Peyer's patch (tissue), 4 donors: ENCODE measurements at places on chromosomes 16 and 17. TPM values are rescaled to one million over a fixed set of nuclear protein-coding genes. Genes with fewer than 3 reads are reported as not detected.

GRCh38 chr16:11796227-11797165 is 562 bp downstream of the ZC3H7A start:
- H3K27me3 ChIP-seq, result no peaks in the 10 kb centered on the region
- H3K27ac ChIP-seq, result peak overlapping the region; percentile 88
- DNase-seq, result peak; percentile 79
- H3K4me1 ChIP-seq, result peaks cover 13% of the 10 kb centered on the region

DNA sequence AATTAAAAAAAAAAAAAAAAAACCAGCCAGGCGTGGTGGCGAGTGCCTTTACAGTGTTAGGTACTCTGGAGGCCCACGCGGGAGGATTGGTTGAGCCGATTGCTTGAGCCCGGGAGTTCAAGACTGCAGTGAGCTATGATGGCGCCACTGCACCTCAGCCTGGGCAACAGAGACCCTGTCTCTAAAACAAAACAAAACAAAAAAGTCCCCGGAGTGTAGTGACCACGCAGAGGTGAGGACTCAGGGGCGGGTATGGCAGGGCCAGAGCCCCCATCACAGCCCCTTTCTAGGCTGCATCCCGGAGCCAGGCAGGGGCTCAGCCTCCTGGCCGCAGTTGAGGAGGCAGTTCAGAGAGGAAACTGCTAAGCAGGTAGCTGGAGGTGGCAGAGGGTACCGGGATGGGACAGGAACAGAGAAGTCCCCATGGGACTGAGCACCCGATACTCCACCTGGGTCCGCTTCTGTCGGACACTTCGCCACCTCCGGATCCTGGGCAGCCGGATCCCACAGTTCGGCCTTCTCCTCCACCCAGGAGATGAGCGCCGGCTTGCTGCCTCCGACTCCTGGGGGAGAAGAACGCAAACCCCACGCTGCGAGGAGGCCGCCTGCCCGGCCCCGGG is 800 bp downstream of the ZNF747 start:
- H3K27me3 ChIP-seq, result no peaks in the 10 kb centered on the region
- H3K4me1 ChIP-seq, result no peaks in the 10 kb centered on the region
- H3K27ac ChIP-seq, result peak overlapping the region; percentile 94
- no peak for DNase-seq
- peak overlapping the region; percentile 72 for H3K4me3 ChIP-seq
- peaks cover 15% of the 10 kb centered on the region for H3K36me3 ChIP-seq

- peaks cover 10% of the 10 kb centered on the region for H3K36me3 ChIP-seq
- no peak for DNase-seq
- H3K27me3 ChIP-seq, result no peaks in the 10 kb centered on the region
- no peak overlapping the region for H3K4me3 ChIP-seq
- H3K4me1 ChIP-seq, result no peaks in the 10 kb centered on the region
- H3K27ac ChIP-seq, result no peak overlapping the region
These were observed 87.8 kb downstream of the SPAG9 start for GRCh38 chr17:51032850-51033249.

- no peaks in the 10 kb centered on the region for H3K4me1 ChIP-seq
- H3K36me3 ChIP-seq, result no peaks in the 10 kb centered on the region
- H3K27ac ChIP-seq, result no peak overlapping the region
These were observed 43.3 kb downstream of the GRIN2A start for GRCh38 chr16:10138881-10139280.

DNA sequence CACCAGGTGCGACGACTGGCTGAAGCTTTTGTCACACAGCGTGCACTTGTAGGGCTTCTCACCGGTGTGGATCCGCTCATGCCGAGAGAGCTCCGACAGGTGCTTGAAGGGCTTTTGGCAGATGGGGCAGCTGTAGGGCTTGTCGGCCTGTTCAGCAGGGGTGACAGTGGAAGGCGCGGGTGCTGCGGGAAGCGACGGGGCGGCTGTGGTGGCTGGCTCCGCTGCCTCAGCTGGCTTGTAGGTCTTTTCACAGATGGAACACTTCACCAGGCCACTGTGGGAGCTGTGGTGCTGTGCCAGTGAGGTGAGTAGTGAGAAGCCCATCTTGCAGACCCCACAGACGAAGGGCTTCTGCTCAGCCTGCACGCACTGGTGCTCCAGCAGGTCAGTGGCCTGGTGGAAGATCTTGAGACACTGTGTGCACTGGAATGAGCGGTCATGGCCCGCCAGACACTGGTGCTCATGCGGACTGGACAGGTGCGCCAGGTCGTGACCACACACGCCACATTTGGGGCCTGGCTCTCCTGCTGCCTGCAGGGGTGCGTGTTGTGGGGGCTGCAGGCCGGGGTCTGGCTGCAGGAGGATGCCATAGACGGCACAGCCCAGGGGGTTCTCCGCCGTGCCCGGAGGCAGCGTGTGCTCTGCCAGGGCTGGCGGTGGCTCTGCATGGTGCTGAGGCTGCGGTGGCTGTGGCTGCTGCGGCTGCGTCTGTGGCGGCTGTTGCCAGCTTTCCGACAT is 2.8 kb downstream of the ZNF319 start:
- no peak overlapping the region for H3K27ac ChIP-seq
- peaks cover 4% of the 10 kb centered on the region for H3K4me1 ChIP-seq
- H3K4me3 ChIP-seq, result no peak overlapping the region
- DNase-seq, result no peak

The HSPB9 gene
- total RNA-seq, result not detected

The SRCIN1 gene
- total RNA-seq, result 9.3 TPM

The SLC16A11 gene
- 1.1 TPM for total RNA-seq
